ENCODE measurements at places on chromosomes 16 and 17.

DNA sequence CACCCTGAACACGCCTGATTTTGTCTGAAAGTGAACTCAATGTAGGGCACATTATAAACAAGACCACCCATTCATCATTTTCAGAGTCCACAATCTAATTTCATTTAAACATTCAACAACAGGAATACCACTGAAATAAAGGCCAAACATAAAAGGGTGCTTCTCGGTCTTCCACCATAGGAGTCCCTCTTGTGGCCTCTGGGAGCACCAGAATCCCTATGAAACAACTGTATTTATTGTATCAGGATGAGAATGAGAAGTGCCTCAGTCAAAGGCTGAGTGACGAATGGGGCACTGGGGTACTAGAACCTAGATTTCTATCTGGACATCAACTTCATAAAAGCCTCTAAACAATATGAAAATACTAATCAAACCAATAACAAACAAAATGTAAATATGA lies 40.4 kb downstream of the NXPH3 start:
- no peak for DNase-seq

DNA sequence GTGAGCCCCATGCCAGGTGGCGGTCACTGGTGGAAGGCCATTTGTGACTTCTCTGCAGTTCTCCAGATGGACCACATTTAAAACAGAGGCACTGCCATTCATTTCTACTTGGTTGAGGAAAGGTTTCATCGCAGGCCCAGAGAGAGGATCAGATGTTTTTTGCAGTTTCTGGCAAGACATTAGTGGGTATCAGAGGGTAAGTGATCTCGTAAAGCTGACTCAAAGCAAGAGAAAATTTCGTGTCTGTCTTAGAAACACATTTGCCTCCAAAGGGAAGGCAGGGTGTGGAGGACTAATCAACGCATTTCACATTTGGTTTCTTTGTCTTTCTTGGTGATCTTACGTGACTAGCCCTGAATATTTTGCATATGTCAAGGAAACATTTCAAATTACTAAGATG lies 81.8 kb downstream of the PRKCB start:
- DNase-seq: no peak

GRCh38 chr17:51118330-51119195 lies 2.1 kb downstream of the SPAG9 start:
- DNase-seq: no peak

DNA sequence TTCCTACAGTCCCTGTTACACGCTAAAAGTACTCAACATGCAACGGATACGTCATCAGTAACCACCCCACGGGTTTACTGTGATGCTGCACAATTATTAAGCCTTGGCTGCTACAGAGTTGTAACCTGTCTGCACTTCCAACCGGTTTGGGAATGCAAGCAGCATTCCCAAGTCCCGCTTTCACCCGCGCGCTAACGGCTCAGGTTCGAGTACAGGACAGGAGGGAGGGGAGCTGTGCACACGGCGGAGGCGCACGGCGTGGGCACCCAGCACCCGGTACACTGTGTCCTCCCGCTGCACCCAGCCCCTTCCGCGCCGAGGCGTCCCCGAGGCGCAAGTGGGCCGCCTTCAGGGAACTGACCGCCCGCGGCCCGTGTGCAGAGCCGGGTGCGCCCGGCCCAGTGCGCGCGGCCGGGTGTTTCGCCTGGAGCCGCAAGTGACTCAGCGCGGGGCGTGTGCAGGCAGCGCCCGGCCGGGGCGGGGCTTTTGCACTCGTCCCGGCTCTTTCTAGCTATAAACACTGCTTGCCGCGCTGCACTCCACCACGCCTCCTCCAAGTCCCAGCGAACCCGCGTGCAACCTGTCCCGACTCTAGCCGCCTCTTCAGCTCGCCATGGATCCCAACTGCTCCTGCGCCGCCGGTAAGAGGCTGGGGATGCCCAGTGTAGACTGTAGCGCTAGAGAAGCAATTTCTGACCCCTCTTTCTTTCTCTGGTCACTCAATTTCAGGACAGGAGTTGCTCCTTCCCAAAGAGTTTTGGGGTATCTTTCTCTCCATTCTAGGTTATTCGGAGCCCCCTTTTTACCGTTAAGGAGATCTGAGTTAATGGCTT lies at the start of gene MT2A:
Gene MT2A, plus strand, starts transcription at position 542 of the 833 bp plus-strand sequence. Its CDS starts 72 bp downstream, at position 614.
- peak; percentile 87 for DNase-seq
